ENCODE measurements at places on chromosomes 7 and 10. TPM values are rescaled to one million over a fixed set of nuclear protein-coding genes. Genes with fewer than 3 reads are reported as not detected.

- DNase-seq, result no peak
These were observed 205.5 kb upstream of the STK17A start for GRCh38 chr7:43377196-43377960.

GRCh38 chr7:114293289-114294012 is 121.2 kb upstream of the FOXP2 start:
- DNase-seq, result no peak

DNA sequence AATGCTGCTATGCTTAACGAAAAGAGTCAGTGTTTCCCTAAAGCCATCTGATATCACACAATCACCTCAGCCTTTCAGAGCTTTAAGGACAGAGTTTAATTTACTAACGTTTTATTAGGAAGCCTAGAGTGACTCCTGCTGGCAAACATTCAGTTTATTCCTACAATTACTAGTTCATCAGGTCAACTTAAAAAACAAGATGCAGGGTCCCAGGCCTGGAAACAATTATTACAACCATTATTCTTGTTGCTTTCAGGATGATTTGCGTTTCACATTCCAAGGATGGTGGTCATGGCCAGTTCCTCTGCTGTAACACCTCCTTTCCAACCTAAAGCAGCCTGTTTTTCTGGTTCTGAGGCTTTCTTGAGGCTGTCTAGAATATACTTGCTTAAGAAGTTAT is 1.5 kb upstream of the FAM53B start:
- DNase-seq, result peak; percentile 92

DNA sequence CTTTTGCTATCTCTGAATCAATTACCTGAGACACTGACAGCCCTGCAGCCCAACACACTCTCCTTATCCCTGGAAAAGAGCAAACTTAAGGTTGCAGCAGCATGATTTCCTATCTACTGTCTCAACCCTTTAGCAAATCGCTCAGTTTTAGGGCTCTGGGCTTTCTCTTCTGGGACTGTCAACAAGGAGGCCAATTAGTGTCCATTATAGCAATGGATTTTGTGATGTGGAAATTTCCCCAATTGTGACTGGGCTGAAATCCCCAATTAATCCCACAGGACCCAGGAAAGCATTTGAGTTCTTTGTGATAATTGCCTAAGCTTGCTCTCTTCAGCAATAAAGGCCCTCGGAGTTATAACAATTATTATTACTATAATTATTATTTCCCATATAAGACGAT is 197.0 kb downstream of the ZNF438 start:
- DNase-seq, result no peak

TLX1 gene
- not detected for total RNA-seq

SLC18A3 gene
- total RNA-seq, result not detected

Data from foreskin keratinocyte (primary cell).